ENCODE measurements at places on chromosomes 1 and 21.

GRCh38 chr1:241672301-241672700 is 20.2 kb downstream of the WDR64 start:
- no peak for DNase-seq

GRCh38 chr21:36704281-36704957 is 5.5 kb downstream of the SIM2 start:
- DNase-seq: no peak

DNA sequence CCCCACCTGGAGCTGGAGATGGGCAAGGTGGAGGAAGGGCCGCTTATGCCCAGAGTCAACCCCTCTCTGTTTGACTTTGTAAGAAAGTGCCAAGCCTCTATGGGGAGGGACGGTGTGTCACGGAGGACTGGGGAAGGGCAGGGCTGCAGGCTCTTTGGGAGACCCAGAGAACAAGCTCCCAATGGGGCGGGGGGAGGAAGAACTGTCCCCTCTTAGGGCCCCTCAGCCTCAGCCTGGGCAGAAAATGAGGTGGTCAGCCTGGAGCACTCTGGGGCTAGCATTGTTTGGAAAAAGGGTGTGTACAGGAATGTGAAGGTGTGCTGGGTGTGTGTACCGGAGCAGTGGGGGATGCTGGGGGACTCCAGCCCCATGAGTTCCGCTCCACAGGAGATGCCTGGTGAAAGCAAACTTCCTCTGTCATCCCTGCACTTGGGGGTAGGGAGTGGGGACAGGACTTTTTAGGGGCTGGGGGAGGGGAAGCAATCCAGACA is 1.2 kb upstream of the INAVA start:
- no peak for DNase-seq

DNA sequence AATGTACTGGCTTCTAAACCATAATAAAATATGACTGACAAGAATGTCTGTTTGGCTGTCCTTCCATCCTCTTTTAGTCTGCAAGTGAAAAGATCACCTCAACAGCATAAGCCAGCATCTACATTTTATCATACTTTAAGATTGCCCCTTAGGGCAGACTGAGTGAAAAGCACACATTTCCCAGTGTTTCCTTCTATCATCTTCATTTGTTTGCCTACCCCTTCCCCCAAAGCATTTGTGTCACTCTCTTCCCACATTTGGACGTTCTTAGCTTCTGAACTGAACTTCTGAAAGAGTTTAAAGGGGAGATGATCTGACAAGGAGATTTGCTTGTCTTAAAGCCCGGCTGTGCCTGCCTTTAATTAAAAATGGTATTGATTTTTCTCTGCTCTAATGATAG is 322.2 kb downstream of the SPATA17 start:
- no peak for DNase-seq

GRCh38 chr1:216075339-216075738 is 347.9 kb downstream of the USH2A start:
- no peak for DNase-seq

- DNase-seq: no peak
These were observed 56.5 kb downstream of the CD46 start for GRCh38 chr1:207808322-207808705.

- no peak for DNase-seq
These were observed 130.3 kb downstream of the GLIS1 start for GRCh38 chr1:53608676-53609075.

DNA sequence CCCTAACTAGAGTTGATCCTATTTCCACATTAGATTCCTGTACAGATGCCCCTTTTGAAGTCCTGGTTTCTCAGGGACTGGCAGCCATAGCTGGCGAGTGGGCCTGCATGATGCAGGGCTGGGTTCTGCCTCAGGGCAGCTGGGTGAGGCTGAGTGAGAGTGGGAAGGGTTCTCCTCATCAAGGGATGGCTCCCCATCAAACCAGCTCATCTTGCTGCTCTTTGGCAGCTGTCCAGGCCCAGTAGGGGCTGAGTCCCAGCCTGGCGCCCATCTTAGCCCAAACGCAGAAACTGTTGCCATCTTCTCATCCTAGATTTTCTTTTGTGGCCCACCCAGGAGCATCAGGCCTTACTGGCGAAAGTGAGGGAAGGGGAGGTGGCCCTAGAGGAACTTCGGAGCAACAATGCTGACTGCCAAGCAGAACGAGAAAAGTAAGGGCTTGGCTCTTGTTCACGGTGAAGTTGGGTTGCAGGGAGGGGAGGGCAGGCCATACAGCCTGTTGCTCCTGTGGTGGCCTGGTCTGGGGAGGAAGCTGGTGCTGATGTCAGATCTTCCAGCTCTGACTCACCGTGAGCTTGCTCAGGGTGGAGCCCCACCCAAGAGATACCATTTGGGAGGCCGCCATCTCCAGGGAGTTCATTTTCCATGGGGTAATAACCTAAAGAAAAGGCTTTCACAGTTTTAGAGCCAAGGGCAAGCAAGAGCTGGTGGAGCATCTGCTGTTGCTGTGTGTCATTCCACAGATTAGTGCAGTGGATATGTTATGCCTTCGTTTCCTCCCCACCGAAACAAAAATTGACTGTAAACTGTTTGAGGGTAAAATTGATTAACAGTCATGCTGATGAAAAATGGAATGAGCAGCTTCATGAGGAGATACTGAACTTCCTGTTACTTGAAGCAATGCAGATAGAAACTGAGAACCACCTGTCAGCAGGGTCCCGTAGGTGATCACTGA is 34.7 kb downstream of the TUFT1 start:
- no peak for DNase-seq

- DNase-seq: no peak
These were observed 128.6 kb downstream of the LHX4 start for GRCh38 chr1:180358649-180359048.

GRCh38 chr1:84141182-84142003 is 2.7 kb upstream of the PRKACB start:
- no peak for DNase-seq

GRCh38 chr1:62401034-62401760 is 35.7 kb upstream of the USP1 start:
- no peak for DNase-seq

DNA sequence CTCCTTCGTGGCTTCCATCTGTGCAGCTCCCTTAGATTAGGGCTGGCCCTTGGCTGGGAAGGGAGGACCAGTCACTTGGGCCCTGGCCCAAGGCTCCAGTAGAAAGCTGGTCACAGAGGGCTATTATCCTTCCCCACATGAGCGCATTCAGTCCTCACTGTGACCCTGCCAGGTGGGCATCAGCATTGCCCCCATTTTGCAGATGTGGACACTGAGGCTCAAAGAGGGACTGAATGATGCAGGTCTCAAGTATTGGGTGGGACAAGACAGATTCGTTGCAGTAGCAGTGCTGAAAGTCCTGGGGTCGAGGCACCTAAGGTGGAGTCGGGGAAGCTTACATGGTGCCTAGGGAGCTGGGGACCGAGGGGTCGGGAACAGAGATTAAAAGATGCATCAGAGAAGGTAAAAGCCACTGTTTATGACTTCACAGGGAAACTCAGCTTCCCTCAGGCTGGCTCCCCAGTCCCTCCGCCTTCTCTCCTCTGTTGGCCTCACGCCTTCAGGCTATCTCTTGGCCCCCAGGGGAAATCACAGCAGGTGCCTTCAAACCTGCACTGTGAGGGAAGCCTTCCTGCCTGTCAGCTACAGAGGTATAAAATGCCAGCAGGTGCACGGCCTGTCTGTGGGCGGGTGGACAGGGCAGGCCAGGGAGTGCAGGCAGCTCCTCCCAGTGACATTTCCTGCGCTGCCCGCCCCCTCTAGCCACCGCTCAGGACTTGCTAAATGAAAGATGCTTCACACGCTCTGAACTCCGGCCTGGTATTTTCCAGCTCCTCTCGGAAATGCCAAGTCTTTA is 178.4 kb downstream of the GRIK3 start:
- no peak for DNase-seq

- no peak for DNase-seq
These were observed 72.8 kb upstream of the PAX7 start for GRCh38 chr1:18557621-18558465.

DNA sequence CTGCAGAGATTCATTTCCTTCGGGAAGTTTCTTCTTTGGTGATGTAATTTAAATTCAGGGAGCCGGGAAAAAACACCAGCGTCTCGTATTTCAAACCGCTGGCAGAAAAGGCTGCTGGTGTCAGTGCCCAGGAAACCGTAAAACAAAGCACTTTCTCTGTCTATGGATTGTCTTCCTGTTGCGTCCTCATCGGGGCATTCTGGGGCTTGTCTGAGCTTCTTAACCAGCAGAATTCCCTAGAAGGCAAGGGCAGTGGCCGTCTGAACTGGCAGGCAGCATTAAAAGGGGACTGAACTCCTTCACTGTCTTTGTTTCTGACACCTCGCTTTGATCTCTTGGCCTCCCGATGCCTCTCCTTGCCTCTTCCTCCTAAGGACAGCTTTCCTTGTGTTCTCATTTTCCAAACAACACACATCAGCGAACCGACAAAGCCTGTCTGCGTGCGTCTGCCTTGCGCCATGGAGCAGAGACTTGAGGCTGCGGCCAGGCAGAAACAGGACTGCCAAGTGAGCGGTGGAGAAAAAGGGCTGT is 391.6 kb upstream of the VAMP3 start:
- DNase-seq: no peak

- DNase-seq: no peak
These were observed 9.6 kb downstream of the WRAP73 start for GRCh38 chr1:3640121-3640837.

DNA sequence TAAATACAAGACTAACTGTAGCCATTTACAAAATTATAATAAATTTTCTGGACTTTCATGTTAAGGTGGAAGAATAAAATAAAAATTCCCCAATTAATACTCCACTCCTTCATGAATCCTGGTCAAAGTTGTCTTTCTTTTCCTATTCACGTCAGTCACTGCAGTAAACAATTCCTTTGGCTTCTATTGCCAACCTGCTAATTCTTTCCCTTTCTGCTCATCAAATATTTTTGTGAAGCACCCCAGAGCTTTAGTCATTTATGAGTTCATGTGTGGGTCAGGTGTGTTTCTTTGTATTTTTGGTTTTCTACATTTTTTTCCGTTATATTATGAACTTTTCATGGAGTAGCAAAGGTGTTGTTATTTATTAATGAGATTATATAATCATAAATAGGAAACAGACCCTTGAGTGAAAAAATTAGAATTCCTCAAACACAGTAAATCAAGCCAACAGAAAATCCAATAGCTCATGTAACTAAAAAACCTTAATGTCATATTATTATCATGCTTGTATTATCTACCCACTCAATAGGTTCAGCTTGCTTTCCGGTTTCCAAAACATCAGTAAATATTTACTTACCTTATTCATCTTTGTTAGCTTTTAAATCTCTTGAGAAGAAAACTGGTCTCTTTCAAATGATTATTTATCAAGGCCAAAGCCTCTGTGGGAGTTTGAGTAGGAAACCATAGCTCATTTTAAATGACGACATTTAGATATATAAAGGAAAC is 29.6 kb upstream of the PLA2G4A start:
- no peak for DNase-seq

DNA sequence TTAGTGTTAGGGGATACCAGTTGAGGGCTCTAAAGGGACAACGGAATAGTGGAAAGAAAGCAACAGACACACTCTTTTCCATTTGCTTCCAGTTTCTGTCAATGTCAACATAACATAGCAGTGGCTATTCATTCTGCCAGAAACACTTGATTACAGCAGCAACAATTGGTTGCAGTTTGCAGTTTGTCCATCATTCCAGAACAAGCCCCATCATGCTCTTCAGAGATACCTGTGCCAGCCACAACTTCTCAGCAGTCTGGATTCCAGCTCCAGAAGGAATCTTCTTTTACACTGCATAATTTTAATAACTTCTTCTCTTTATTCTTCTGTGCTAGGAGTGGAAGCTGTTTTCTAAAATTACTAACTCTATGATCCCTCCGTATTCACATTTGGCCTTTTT is 1521.4 kb downstream of the PLA2G4A start:
- DNase-seq: no peak

- DNase-seq: no peak
These were observed 10.8 kb upstream of the THEM4 start for GRCh38 chr1:151920149-151920548.

GRCh38 chr1:67696708-67697107 is 11.7 kb downstream of the GADD45A start:
- DNase-seq: no peak

GRCh38 chr1:231062500-231063270 is 22.6 kb upstream of the FAM89A start:
- no peak for DNase-seq

DNA sequence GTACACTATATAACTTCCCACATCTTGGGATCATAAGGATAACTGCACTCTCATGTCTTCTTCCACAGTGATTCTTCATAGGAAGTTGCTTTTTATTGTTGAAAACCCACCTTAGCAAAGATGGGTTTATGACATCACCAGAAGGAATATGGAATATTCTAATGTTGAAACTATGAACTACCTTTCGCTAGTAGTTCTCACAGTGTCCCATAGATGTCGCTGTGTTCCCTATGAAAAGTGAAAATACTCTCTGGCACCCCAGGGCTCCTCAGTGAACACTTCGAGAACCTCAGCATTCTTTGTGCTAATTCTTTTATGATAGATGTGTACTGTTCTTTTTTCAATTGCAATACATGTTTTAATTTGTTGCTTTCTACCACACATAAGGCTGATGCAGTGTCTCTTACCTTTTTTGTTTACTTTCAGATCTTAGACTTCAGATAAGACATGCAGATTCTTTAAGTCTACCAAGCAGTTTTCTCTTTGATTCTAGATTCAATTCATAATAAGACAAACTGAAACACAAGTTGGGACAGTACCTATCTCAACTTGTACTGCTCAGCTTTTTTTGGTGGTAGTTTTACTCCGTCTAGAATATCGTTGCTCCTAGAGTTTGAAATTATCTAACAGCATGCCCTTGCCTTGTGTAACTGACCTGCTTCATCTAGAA is 90.8 kb downstream of the GTF2B start:
- no peak for DNase-seq

GRCh38 chr21:41108668-41109585 is 59.0 kb upstream of the BACE2 start:
- DNase-seq: no peak

- DNase-seq: no peak
These were observed 48.1 kb downstream of the SYF2 start for GRCh38 chr1:25184001-25184762.

- no peak for DNase-seq
These were observed 53.6 kb upstream of the SSX2IP start for GRCh38 chr1:84743896-84744295.

GRCh38 chr21:44445145-44445812 is 10.0 kb upstream of the LRRC3 start:
- no peak for DNase-seq

GRCh38 chr1:23664837-23665795 is 26.5 kb upstream of the RPL11 start:
- no peak for DNase-seq
